NCI-H1105 treated with DMSO at 0.1 percent for 48 hours (cell line): ENCODE measurements at places on chromosomes 5 and 9.

GRCh38 chr9:96232164-96232538 is 69.8 kb downstream of the HSD17B3 start:
- DNase-seq = no peak

GRCh38 chr5:39130716-39131115 is 56.5 kb upstream of the RICTOR start:
- DNase-seq = no peak

GRCh38 chr5:93022796-93023447 is 558.1 kb downstream of the NR2F1-AS1 start:
- no peak for DNase-seq

GRCh38 chr5:17896605-17897004 is 262.3 kb downstream of the TAF11L14 start:
- no peak for DNase-seq

- DNase-seq = no peak
These were observed 89.7 kb upstream of the IRX2 start for GRCh38 chr5:2841208-2841607.

DNA sequence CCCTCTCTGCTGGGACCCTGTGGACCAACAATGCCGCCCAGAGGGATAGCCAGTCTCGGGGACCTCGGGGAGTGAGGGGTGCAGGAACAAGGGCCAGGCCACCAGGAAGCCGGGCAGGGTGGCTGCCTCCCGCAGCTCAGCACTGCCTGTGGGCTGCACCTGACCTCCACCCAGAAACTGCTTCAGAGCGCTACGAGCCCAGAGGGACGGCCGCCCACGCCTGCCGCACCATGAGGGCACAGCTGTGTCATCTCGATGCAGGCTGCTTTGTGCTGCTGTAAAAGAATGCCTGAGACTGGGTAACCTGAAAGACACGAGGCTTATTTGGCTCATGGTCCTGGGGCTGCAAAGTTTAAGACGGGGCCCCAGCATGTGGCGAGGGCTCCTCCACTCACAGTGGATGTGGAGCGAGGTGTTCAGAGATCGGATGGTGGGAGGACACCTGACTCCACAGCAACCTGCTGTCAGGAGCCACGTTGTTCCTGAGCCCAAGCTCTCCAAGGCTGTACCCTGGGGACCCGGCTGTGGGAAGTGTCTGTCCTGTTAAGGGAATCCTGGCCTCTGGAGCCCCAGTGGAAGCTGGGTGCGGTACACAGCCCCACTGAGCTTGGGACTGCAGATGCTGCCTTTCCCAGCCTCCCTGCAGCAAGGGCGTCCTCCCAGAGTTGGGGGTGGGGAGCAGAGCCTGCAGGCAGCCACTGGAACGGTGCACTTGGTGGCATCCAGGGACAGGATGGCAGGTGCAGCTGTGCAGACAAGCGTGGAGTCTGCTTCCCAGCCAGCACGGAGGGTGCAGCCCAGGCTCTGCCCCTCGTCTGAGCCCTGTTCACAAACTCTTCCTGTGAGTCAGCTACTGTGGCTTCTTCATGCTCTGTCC is 11.8 kb upstream of the ZDHHC11 start:
- no peak for DNase-seq

- no peak for DNase-seq
These were observed 392.2 kb downstream of the CDK5RAP2 start for GRCh38 chr9:120187758-120188157.

- no peak for DNase-seq
These were observed 949 bp downstream of the SNCB start for GRCh38 chr5:176629317-176629852.

- DNase-seq = no peak
These were observed 1.5 kb downstream of the TICAM2 start for GRCh38 chr5:115600766-115601165.

DNA sequence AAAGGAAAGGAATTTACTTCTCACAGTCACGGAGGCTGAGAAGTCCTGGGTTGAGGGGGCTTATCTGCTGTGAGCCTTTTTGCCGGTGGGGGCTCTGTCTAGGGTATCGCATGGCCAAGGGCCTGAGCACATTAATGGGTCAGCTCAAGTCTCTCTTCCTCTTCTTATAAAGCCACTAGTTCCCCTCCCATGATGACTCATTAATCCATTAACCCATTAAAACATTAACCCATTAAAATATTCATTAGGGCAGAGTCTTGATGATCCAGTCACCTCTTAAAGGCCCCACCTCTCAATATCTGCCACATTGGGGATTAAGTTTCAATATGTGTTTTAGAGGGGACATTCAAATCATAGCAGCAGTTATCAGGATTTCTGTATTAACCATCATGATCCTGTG is 406.3 kb downstream of the SPOCK1 start:
- no peak for DNase-seq

- DNase-seq = no peak
These were observed 125.0 kb downstream of the TRIO start for GRCh38 chr5:14267991-14268708.

DNA sequence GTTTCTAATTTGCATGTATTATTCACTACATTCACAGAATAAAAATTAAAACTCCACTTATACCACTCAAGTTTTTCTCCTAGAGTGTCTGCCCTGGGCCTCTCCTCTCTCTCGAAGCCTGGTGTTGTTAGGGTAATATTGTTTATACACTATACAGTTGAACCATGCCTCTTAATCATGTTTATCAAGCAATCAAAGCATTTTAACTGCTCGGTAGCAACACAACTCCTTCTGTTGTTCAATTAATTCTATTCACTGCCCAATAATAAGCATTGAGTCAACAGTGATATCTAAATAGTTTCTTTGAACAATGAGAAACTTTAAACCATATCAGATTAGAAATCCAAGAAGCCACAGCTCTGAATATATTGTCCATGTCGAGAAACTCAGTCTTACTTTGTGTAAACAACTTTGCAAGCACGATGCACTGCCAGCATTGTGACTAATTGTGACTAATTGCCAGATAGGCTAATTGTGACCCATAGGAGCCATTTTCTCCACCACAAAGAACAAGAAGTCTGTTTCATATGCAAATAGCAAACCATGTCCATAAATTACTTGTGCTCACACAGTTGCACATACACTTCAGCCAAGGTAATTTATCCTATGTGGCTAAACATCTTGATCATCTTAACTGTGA is at the start of gene DNAH5:
Gene DNAH5, minus strand, starts transcription at position 129 of the 640 bp plus-strand sequence. CDS start 250 bp downstream, outside the sequence.
- DNase-seq = peak; percentile 98

DNA sequence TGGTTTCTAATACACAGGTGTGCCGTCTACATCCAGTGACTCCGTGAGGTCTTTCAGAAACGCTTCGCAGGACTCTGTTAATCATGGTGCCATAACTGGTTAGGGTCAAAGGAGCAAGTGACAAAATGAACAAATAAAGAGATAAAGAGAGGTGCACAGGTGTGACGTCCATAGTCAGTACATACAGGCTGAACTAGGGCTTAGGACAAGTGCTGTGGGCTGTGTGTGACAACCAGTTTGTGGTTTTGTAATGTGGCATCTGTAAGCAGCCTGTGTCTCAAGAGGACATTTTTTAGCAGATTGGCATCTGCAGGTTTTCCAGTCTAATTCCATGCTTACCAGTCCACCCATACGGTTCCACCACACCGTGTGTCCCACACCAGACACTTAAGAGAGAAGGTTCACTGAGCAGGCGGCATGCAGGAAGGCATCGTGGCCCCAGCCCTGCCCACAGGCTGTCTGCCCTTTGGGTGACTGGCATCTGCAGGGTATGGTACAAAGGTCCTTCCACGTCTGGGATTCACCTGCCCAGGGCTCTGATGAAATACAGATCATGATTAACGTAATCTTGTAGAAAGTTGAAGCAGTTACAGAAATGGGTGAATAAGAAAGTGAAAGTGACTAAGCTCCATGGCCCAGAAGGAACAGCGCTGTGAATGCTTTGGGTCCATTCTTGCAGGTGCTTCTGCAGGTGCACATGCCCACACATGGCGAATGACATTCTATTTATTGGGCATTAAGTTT is 26.9 kb downstream of the SRD5A1 start:
- no peak for DNase-seq

DNA sequence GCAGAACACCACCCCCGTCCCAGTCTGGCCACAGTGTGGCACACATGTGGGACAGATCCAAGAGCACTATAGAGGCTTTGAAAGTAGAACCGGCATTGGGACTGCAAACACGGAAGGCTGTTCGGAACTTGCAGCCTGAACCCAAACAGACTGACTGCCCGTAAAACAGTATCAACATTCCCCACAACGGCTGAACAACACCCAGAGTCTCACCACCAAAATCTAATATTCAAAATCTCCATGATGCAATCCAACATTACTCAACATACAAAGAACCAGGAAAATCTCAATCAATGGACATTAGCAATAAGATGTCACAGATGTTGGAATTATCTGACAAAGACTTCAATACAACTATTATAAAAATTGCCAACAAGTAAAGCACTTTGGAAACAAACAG is 82.3 kb downstream of the ROR2 start:
- no peak for DNase-seq

DNA sequence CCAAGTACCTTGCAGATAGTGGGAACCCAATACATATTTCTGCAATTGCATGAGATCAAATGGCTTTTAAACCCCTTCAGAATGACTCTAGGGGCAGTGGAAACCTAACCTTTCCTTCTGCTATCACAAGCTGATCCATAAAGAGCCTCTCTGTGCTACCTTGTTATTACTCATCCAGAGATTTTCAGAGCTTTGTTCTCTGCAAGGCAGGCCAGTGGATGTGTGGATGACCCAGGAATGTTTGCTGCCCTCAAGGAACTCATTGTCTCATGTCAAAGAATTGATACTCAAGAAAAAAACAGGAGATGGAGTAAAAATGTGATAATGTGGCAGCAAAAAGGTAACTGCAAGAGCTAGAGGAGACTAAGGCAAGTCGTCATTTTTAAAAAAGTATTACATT is 164.1 kb downstream of the HMHB1 start:
- DNase-seq = no peak

- no peak for DNase-seq
These were observed 892.1 kb downstream of the TLE1 start for GRCh38 chr9:80797101-80797829.

GRCh38 chr5:121795511-121795910 is 56.2 kb upstream of the FTMT start:
- no peak for DNase-seq
